ENCODE measurements at places on chromosomes 7 and 10.

DNA sequence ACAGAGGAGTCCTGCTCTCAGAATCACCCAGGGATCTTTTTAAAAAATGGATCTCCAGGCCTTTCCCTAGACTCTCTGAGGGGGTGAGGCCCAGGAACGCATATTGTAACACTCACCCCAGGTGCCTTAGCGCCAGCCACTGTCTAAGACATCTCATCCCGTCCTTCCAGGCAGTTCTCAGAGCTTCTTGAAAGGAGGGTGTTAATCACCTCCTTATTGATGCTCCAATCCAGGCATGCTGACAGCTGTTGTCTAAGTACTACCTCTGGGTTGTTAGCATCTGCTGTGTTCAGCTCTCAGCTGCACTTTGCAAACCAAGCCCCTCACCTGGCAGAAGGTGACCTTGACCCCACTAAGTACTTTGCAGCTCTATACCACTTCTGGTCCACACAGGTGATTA lies 36.0 kb downstream of the KIAA1549 start:
- no peak for DNase-seq

DNA sequence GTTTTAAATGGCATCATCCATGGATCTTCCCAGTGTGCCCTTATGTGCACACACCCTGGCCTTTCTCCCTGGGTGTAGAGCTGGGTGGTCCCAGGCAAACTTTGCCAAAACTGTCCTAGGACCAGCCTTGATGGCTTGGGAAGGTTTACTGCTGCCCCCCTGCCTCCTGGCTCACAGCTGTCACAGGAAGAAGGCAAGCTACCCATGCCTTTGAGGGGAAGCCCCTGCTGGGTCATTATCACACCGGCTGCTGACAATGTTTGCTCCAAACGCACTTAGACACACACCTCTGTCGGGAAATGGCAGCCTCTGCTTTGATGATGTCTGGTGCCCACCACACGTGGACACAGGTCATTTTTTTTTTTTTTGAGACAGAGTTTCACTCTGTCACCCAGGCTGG lies 25.2 kb upstream of the FIGNL1 start:
- no peak for DNase-seq

DNA sequence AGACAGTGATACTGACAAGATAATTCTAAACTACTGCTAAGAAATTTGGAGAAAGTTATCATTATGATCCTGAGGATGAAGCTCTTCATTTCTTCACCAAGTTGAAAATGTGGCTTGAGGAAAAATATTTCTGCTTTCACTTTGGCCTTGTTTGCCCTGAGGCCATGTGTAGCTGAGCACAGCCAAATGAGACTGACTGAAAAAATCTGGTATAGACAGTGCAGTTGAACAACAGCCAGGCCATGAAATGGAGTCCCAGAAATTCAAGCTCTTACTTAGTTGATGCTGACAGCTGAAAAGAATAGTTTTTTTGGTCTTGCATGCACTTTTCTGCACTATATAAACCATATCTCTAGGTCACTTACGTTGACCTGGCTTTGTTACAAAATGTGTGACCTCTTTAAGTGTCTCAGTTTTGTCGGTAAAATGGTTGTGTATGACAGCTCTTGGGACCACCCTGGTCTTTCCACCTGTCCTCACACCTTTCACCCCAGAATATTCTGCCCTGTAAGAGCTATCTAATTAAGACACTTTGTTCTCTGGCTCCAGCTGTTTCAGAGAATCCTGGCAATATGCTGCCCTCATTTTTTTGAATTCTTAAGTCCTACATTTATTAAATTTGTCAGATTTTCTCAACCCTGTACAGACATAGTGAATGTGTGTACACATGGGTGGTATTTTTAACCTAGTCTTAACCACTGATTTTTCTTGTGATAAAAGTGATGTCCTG lies 91.3 kb downstream of the CD36 start:
- no peak for DNase-seq

- no peak for DNase-seq
Measured at GRCh38 chr7:111560773-111561653, 1.3 kb downstream of the IMMP2L start.

DNA sequence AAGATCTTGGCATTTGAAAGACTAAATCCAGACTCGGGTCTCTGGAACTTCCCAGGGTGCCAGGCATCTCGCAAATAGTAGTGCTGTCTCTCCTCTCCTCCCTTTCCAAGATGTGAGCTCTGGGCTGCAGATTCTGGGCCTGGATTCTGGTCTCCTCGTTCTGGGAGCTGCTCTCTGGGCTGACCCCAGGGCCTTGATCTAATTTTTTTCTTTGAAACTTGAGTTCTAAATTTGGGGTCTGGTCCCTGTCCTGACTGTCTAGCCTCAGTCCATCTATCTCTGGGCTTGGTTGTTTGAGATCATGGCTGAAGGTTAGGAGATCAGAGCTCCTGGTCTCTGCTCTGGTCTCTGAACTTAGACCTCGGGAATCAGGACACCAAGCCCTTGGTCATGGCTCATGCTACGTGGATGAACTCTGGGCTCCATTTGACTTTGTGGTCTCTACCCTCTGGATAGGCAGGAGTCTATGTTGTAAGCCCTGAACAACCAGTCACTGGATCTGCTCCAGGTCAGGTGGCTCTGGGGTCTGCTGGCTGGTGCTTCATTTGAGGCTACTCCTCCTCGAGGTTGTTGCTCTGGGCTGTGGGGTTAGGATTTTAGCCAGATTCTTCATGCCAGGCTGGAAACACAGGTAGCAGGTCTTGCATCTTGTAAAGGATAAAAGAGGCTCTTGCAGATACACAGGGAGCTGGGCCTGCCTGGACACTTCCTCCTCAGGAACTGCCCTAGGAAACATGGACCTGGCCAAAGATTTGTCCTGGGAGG lies 8.0 kb upstream of the MBL2 start:
- DNase-seq = no peak

DNA sequence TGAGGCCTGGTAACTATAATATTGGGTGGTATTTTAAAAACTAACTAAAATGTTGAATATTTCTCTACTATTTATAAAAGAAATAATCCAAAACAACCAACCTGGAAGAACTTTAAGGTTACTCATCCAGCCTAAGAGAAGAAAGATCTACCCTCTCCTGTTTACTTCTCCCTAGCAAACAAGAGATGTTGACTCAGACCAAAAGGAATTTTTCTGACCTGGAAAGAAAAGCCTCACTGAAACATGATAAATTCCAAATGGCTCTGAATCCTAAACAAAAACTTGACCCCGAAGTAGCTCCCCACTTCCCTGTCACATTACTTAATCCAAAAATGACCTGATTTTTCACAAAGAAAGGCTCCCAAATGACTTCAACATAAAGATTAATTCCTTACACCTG lies 101.2 kb downstream of the PARD3 start:
- DNase-seq = no peak

DNA sequence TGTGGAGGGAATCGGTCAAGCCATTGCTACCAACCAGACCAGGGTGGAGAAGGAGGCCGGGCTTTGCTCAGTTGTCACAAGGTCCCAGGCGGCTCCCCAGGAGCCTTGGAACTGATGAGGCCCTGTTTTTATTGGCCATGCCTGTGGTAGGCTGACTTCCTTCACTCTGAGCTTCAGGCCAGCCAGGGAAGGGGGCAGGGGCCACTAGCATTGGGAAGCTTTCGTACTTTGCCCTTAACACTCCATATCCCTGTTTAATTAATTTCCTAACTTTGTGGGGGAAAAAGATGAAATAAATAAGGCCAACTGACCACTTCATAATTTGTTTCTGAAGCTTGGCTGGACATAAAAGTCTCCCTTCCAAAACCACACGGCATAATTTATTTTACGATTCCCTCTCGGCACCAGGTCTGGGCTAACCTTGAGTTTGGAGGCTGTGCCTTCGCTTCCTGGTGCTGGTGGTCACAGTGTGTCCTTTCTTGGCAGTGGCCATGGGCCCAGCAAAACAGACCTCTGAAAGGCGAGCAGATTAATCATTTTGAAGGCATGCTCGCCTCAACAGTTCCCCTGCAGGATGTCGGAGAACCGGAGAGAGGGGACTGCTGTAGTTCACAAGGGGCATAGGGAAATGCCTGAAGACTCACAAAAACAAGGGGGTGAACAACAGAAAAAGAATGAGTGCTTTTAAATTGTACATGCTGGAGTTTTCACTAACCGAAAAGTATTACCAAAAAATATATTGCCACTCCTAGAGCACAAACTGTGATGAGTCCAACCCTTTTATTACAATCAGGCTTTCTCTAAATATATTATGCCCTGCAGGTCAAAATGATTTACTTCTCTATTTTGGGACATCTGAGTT lies 966.0 kb downstream of the LRMDA start:
- DNase-seq = no peak

DNA sequence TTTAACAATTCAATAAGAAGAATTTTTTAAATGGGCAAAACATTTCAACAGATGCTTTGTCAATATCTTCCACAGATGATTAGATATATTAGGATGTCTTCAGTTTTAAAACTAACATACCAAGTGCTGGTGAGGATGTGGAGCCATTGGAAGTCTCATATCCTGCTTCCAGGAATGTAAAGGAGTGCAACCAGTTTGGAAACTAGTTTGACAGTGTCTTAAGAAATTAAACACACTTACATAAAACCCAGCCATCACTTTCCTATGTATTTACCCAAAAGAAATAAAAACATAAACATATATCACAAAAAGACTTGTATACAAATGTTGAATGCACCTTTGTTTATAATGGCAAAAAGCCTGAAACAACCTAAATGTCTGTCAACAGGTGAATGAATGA lies 13.3 kb upstream of the AGK start:
- no peak for DNase-seq
